ENCODE measurements at places on chromosomes 7 and 10.

GRCh38 chr7:137927386-137927785 lies 74.5 kb downstream of the CREB3L2 start:
- DNase-seq: no peak

DNA sequence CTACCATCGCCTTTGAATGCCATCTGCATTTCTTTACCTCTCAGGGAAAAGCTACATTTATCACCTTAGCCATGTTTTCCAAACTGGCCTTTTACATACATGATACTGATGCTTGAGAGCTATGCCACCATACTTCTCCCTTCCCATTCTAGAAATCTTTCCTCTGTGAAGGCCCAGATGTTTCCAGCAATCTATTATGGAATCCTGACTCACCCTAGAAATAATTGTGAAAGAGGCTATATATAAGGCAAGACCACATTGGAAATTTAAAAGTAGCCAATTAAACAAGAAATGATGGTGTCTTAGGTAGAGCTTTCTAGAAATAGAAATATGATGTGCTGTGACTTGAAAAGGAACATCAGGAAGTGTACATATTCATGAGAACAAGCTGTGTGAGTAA lies 389.7 kb downstream of the INHBA start:
- no peak for DNase-seq

DNA sequence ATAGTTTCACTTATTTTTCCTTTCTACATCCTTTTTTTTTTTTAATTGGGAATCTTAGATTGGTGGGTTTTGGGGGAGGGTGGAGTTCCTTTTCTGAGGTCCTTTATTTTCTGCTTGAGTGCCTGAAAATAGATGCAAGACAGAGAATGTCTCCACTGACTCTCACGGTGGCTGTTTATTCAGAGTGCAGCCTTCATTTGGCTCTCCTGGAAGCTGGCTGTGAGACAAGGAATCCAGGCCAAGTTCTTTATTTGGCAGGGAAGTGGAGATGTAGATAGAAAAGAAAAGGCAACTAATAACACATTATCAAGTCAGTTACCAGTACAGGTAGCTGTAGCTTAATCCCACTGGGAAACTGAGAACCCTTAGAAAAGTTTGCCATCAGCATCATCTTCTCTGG lies 118.6 kb downstream of the CNTNAP2 start:
- no peak for DNase-seq

- no peak for DNase-seq
Measured at GRCh38 chr7:43108255-43109011, 4.0 kb upstream of the HECW1 start.

DNA sequence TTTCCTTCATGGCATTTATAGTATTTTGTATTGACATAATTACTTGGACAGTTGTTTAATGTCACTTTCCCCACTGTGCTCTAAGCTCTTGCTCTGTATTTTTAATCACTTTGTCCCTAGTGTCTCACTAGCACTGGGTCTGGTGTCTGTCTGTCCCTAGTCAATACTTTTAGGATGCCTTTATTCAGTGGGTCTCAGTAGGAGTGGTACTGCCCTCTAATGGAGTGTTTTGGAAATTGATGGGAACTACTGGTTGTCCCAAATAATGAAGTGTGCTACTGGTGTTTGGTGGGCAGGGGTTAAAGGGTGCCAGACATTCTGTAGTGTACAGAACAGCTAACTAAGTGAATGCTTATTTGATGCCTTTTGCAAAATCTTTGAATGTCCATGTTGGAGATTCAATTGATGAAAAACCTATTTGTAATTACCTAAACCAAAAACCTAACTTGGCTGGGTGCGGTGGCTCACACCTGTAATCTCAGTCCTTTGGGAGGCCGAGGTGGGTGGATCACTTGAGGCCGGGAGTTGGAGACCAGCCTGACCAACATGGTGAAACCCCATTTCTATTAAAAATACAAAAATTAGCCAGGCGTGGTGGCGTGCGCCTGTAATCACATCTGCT lies 33.3 kb downstream of the CDK14 start:
- DNase-seq: no peak

DNA sequence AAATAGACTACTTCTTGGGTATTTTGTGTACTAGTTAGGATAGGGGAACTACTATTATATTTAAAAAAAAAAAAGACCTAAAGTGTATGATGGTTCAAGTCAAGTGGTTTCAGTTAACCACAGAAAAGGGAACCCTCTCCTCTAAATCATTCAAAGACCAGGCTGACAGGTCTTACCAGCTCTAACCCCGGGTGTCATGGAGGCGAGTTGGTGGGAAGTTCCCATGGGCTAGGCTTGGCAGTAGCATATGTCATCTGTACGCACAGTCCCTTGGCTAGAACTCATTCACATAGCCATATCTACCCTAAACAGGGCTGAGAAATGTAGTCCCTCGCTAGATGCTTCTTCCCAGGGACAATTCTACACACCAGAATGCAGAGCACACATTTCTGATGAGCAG lies 37.7 kb upstream of the KCNMA1 start:
- DNase-seq: no peak

DNA sequence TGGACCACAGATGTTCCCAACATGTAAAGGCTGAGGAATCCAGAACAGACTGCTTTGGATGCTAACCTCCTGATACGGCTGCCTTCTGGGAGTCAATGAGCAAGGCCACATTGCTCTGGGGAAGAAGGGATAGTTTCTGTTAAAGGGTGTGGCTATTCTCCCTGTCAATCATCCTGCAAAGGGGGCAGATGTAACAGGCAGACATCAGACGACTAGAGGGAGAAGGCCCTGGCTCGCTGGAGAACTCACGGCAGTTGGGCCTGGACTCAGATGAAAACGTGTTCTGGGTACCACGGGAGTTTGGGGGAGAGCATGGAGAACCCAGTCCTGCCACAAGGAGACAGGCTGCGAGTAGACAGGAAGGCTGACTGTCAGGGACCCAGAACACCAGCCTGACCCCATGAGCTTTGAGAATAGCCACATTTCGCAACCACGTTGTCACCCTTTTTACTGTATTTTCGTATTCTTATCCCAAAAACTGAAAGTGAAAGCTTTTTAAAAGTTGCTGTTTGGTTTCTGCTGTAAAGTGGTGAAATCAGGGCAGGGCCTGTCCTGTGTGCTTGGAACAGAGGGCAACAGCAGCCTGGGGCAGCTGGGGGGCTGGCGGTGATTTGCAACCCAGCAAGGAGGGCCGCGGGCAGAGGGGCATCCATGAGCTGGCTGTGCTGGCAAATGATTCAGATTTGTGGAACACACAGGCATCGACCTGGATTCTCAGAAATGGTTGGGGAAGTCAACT lies 95.3 kb downstream of the MYOF start:
- DNase-seq: no peak

GRCh38 chr10:72375585-72375984 lies 20.9 kb upstream of the DNAJB12 start:
- no peak for DNase-seq

DNA sequence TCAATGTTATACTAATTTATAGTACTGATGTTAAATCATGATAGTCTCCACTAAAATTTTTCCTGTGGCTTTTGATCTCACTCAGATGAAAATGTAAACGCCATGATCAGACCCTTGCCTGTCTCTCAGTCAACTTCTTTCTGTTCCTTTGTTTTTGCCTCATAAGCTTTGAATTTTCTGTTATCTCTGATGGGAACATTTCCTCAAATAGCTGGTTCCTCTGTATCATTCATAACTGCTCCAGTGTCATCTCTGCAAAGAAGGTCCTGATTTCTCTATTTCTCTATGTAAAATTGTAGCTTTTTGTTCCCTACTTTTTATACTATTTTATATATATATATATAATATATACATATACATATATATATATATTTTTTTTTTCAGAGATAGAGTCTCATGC lies 67.5 kb downstream of the GPR141 start:
- no peak for DNase-seq

GRCh38 chr10:124414076-124414475 lies 4.6 kb downstream of the OAT start:
- DNase-seq: no peak

- DNase-seq: no peak
Measured at GRCh38 chr10:116590590-116591444, at the start of gene PNLIPRP1. PNLIPRP1 (plus strand) TSS chr10:116590959; CDS start chr10:116591130, 171 bp downstream.

- peak; percentile 60 for DNase-seq
Measured at GRCh38 chr10:17228091-17229015, at the start of gene VIM. VIM (plus strand) TSS chr10:17228241; CDS start chr10:17229423, 1,182 bp downstream.

- DNase-seq: no peak
Measured at GRCh38 chr10:93657757-93658156, 44.6 kb downstream of the FRA10AC1 start.

GRCh38 chr10:113103131-113103840 lies 153.2 kb downstream of the TCF7L2 start:
- DNase-seq: no peak

DNA sequence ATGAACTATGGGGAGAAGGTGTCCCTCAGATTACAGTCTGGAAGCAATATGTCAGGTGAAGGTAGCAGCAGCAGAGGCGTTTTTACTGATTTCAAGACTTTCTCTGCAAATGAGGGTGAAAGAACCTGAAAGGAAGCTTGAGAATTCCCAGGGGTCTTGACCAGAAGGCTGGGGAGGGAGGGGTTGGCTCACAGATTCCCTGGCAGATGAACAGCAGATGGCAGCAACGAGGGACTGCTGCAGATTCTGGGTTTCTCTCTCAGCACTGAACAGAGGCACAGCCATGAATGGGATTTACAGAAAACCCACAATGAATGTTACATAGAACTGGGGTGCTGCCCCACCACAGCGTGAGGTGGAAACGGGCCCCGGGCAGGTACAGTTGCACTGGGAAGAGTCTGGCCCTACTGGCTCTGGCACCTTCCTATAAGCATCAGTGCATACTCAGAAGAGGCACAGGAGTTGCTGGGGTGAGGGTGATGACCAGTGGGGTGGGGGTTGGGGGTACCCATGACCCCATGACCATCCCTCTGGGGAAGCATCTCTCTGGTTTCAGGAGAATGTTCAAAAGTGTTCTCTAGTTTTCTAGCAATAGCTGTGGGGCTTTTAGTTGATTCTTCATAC lies 317.8 kb downstream of the SH2D4B start:
- no peak for DNase-seq

DNA sequence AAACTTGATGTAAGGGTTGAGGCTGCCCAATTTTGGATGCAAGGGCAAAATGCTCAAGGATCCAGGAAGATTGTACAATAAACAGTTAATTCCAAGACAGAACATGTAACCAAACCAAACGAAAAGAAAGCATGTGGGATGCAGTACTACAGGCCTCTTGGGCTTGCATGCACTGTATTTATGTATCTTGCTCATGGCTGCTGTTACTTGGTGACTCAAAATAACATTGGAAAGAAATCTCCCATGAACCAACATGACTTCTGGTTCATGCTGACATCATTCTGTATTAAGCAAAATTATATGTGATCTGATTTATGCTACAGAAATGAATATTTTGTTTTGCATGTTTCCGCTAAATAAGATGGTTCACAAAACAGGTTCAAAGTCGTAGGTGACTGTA lies 65.9 kb upstream of the FZD1 start:
- DNase-seq: no peak

- no peak for DNase-seq
Measured at GRCh38 chr7:82345886-82346285, 97.7 kb downstream of the CACNA2D1 start.

DNA sequence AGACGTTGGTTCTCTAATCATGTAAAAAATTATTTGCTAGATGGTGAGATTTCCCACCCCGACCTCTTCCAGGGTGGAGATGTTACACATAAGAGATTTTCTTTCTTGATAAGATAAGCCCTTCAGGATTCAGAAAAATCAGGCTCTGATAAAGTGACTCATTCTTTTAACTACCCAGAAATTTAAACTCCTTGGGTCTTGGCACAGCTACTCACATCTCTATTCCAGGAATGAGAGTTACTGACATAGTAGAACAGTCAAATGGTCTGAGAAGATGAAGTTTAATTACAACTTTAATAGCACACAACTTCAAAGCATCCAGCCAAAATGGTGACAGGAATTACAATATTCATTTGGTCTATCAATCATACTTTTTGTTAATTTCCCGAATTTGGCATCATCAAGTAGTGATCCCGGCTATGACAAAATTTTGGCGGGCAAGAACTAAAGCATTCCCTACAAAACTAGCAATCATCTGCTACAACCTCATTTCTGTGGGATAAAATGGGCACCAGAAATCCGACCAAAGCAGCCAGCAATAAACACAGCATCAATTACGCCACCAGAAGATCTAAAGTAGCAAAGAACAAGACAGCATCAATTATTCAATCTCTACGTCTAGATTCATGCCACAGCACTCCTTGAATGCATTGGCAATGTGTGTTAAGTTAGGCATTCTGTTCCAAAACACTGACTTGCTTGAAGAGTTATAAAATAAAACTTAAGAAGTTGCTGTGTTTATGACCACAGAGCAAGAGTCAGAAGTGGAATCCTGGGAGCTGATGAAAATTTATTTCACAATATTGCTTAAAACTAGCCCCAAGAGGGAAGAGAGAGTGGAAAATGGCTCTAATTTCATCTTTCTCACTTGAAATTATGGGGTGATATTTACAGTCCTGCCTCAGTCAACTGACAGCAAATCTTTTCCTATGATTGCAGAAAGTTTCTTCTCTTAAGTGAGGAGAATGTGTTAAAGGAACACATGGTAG lies 565.7 kb upstream of the ANKRD30A start:
- DNase-seq: no peak

DNA sequence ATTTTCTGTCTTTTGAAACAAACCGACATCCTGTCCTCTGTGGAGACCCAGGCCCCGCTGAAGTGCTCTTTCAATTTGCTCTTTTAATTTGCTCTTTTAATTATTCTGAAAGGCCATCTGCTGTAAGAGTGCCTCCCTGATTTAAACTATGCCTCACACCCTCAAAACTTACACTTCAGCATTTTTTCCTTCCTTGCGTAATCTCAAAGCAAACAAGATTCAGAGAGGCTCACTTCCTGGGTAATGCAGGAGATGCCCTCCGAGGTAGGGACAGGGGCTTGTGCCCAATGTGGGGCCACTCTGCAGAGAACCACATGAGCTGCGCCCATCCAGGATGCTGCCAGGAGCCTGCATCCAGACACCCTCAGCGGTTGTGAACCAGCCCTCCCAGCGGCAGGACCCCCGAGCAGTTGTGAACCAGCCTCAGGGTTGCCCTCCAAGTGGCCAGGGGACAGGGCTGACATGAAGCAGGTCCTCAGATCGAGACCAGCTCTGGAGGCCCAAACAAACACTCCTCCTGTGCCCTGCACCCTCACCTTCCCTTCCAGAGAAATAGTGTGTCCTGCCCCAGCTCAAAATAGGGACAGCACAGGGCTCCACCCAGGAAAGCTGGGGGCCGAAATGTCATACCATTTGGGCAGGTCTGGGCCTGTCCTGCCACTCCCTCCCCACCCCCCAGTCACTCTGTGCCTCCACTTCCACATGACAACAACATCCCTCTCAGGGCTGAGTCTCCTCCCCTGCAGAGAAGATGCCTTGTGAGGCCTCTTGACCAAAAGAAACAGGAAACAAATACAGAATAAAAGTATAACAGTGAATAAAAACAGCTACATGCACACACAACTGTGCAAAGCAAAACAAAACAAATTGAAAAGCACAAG lies 190.4 kb downstream of the PTPRN2 start:
- no peak for DNase-seq

GRCh38 chr7:40876601-40877000 lies 741.8 kb downstream of the SUGCT start:
- DNase-seq: no peak
